Activated CD8-positive, alpha-beta memory T cell treated with anti-CD3 and anti-CD28 coated beads for 48 hours (primary cell): ENCODE measurements at places on chromosomes 11 and 22.

DNA sequence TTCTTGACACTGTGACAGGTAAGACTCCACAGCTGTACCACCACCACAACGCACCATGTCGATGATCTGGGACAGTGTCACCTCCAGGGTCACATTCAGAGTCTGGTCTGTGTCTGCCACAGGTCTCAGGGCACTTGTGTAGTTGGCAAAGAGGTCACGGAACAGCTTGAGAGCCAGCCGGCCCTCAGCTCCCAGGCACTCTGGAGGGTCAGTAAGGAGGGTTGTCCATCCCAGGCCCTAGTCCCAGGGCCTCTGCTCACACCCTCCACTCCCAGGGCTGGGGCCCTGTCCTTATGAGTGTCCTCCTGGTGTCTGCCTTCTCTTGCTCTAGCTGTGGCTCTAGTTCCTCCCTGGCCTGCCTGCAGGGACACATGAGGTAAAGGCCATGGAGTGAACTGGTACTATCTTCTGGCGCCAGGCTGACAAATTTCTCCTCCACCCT is 1.4 kb downstream of the CHRNA10 start:
- no peak for DNase-seq

- no peak for DNase-seq
These were observed 431.2 kb downstream of the METTL15 start for GRCh38 chr11:28539239-28540030.

DNA sequence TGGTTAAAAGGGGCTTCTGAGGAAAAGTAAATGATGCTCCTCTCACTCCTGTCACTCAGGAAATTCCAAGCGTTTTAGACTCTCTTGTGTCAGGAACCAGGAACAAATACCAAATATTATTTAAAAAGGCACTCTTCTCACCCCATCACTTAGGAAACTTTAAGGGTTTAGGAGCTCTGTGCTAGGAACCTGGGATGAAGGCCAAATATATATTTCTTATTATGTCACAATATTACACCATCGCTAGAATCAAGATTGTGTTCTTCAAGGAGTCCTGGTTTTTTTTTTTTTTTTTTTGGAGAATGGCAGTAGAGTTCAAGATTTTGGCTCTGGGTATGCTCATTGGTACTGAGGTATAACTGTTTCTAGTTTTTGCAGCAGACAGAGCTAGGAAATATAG is 79.0 kb upstream of the HEPHL1 start:
- no peak for DNase-seq

DNA sequence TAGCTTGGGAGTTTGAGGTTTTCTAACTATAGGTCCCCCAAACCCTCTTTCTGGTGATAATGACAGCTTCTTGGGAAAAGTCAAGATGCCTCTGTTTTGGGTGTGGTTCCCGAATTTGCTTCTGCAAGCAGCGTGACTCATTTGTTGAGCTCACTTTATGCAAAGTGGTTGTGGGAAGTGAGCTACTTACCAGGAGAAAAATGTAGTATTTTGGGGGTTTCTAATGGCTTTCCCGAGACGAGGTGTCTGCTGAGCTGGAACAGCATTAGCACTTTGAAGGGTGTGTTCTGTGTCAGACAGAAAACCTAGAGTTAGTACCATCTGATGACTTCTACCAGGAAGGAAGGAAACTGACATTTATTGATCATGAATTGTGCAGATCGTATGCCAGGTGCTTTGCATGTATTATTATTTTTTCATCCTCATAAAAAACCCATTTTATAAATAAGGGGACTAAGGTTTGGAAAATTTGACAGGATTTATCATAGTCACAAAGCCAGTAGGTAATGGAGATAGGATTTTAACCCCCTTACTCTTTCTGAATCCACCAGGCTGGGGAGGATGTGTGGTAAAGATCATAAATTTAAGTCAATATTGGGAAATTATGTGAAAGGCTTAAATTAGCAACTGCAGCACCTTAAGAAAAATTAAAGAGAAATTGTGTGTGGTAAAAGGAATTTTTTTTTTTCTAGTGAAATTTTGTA is 108.8 kb upstream of the CD44 start:
- no peak for DNase-seq

GRCh38 chr11:61922539-61922938 is 5.2 kb upstream of the RAB3IL1 start:
- no peak for DNase-seq

GRCh38 chr11:63770763-63771162 is 2.2 kb upstream of the ZFTA start:
- no peak for DNase-seq

- DNase-seq: no peak
These were observed 16.3 kb upstream of the RBMXL2 start for GRCh38 chr11:7072401-7073028.

GRCh38 chr11:84626256-84626655 is 1000.9 kb downstream of the DLG2 start:
- no peak for DNase-seq

DNA sequence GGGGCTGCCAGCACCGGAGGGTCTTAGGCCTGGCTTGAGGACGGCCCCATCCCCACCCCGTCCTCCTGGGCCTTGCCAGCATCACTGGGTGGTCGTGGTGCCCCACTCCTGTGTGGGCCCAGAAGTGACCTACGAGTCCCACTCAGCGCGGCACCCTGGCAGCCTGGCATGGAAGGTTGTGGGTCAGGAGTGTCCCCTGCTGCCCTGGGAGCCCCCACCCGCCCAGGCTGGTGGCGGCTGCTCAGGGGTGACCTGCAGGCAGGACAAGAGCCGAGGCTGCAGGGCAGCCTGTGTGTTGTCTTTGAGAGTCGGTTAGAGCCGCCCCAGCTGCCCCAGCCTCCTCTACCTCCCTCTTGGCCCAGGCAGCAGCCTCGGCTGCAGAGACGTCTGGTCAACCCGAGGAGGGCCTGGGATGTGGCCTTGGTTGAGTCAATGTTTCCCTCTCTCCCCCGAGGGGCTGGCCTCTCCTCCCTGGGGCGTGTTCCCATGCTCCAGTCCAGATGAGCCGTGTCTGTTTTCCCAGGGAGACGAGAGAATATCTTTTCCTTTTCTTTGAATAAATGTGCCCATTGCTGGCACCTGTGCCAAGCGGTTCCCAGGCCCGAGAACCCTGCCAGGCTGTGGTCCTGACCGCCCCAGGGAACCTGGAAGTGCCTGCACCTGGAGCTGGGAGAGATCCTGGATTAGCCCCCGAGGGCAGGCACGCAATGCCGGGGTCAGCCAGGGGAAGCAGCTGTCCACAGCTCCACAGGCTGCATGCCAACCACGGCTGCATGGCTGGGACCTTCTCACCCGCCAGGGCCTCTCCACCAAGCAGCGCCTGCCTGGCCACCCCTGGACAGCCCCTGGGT is 35.7 kb upstream of the MUC5AC start:
- DNase-seq: no peak

DNA sequence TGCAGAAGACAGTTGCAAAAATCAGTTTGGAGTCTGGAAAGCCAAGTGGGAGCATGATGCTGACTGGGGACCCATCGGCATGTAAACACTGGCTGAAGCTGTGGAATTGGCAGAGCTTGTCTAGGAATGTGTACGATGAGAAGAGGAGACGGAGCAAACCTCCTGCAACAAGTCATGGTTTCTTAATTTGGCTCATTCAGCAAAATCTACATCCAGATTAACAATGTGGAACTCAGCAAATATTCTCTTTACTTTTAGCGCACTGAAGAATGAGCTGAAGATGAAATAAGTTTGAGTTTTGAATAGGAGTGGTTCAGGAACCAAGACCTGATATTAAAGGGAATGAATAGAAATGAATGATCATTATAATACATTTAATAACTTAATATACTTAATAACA is 26.6 kb downstream of the RASSF10 start:
- DNase-seq: no peak

GRCh38 chr11:707817-708420 is 1.9 kb downstream of the EPS8L2 start:
- no peak for DNase-seq

DNA sequence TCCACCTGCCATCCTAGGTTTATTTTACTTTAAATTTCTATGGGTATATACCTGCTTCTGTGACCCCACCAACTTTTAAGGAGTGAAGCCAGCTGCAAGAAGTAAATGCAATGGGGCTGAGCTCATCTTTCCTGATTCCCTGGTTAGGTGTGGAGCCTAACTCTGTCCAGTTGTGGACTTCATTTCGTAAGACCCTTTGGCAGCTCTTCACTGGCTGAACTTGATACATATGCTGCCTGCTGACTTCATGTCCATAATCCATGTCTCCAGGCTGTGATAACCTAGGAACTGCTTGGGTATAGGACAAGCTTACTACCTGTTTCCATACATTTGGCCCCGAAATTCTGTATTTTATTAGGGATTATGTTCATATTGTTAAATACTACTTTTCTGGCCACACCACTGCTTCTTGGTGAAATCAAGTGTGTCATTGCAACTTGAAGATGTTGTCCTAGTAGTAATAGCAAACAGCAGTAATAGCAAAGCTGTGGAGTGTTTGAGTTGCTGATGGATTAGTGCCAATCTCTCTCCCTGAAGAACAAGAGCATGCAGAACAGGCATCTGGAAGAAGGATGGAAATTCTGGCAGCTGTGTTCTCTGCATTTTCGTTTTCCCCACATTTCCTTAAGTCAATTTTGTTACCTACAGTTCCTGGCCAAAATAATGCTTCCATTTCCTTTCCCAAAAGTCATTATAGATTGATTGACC is 31.2 kb downstream of the LDLRAD3 start:
- no peak for DNase-seq
